ENCODE measurements at places on chromosomes 5 and 9.
A peak's percentile ranks its signal among the peaks of the same experiment; 100 is the strongest.

- DNase-seq = no peak
These were observed 71.5 kb downstream of the DOCK8 start for GRCh38 chr9:286071-286740.

- DNase-seq = no peak
These were observed 39.6 kb downstream of the WNK2 start for GRCh38 chr9:93223260-93224180.

GRCh38 chr5:92332039-92332438 lies 948.9 kb upstream of the ARRDC3 start:
- no peak for DNase-seq

- peak; percentile 49 for DNase-seq
These were observed 4.2 kb upstream of the SEMA4D start for GRCh38 chr9:89502038-89502601.

- no peak for DNase-seq
These were observed 22.2 kb downstream of the ELL2 start for GRCh38 chr5:95939465-95939864.

DNA sequence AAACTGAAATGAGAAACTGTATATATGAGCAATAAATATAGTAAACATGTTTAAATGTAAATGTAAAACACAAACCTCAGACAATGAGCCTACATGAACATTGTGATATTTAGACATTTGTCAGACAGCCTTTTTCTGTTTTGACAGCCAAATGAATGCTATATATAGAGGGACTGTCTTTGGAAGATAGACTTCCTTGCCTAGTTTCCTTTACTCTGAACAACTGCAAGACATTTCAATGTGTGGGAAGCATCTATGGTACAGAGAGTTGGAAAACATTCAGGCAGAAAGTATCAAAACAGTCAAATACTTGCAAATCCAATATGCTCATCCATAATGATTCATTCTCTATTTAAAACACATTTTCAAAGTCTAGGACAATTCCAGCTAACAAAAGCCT lies 31.7 kb upstream of the TUSC1 start:
- DNase-seq = no peak

GRCh38 chr5:149782018-149782894 lies 52.1 kb downstream of the PPARGC1B start:
- DNase-seq = no peak

Data from activated T-cell treated with anti-CD3 and anti-CD28 coated beads, Interleukin-2, amount 50 U/mL, for 4 hours (primary cell).